Activated gamma-delta T cell (primary cell): ENCODE measurements at places on chromosomes 2 and 18.

DNA sequence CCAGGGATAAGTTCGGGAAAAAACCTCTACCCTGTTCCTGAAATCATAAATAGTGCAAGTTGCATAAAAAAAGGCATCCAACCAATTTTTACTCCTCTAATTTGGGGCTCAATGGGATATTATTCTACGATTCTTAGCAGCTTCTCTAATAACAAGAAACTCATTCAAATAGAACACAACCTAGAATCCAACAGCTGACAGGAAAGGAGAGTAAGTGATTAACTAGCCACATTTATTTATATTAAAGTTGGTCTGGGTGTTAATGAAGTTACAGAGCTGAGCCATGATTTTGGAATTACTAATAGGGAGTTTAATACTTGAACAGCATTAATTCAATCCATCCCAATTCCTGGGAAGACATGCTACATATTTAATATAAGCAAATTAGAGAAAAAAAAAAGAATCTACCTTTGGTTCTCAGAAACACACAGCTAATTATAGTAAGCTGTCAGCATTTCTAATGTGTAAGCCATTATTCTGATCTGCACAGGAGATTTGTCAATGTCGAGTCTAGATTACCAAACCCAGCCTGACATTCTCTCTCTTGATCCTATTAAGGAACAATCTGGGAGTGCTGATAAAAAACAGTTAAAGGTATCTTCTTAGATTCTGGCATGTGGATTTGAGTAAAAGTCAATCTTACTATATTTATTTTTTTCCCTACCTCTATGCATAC, 267.7 kb downstream of the NBAS start:
- DNase-seq = no peak

GRCh38 chr2:150663143-150663542, 175.7 kb upstream of the RND3 start:
- no peak for DNase-seq

DNA sequence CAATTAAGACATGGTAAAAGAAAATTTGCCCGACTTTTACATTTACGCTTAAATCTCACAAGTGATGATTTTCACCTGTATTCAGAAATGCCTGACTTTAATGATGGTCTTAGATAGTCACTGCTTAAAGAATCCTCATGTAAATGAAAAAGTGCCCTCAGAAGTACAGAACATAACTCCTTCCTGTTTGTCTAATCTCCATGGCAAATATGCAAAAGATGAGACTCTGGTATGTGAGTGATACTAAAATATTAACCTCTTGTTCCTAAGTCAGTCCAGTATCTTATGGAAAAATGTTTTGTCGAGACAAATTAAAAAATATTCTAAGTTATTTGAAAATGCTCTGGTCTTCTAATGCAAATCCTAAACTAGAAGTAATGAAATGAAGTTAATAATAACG, 29.2 kb downstream of the KCTD1 start:
- DNase-seq = no peak

GRCh38 chr18:58851856-58852255, 12.8 kb upstream of the ZNF532 start:
- no peak for DNase-seq

DNA sequence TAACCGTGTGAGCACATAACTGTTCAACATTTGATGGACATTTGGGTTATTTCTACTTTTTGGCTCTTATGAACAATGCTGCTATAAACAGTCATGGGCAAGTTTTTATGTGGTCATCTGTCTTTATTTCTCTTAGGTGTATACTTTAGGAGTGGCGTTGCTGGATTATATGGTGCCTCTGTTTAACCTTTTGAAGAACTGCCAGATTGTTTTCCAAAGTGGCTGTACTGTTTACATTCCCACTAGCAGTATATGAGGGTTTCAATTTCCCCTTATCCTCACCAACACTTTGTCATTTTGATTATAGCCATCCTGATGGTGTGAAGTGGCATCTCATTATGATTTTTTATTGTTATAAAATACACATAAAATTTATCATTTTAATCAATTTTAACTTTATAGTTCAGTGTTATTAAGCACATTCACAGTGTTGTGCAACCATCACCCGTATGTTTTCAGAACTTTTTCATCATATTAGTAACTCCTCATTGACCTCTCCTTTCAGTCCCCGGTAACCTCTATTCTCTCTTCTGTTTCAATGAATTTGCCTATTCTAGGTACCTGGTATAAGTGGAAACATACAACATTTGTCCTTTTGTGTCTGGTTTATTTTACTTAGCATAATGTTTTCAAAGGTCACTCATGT, 55.4 kb downstream of the EML4 start:
- no peak for DNase-seq

- DNase-seq = no peak
Measured at GRCh38 chr2:40406485-40407289, 45.2 kb downstream of the SLC8A1 start.

DNA sequence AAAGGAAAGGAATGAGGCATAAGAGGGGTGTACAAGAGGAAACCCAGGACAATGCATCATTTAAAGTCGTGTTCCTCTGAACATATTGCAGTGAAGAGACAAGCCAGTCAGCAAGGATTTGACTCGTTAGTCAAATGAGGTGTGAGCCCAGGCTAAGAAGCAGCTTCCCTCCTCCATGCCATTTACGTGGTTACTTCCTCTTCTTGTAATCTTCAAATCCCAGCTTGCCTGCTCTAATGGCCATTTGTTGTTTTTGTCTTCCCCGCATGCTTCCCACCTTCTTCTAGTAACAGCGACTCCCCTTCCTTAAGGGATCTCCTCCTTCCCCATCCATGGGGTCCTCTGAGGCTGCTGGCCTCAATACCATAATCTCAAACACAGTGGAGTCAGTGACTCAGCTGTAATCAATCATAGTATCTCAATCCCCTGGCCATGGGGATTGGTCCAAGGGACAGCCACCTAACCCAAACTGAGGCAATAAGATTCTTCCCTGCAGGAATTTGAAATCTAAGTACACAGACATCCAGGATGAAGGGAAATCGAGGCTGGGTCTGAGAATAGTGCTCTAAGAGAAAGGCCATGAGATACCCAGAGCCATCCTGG, 37.6 kb downstream of the SLC14A1 start:
- no peak for DNase-seq

GRCh38 chr18:46062781-46063180, 9.3 kb downstream of the PSTPIP2 start:
- no peak for DNase-seq

DNA sequence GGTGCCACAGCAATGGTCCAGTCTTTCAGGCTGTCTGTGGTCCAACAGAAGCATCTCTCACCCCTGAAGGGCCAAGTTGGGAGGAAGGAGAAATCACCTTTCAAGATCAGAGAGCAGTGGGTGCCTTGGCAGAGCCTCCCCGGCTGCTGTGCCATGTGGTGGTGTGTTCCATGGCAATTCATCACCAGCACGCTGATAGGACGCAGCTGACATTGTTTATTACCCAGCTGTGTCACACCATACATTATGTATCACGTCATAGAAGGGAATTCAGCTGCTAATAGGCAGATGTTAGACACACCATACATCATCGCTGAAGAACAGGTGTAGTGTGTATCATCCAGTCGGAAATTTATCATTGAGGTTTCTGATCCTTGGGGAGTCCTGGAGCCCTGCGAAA, 29.6 kb upstream of the RPL31 start:
- no peak for DNase-seq

DNA sequence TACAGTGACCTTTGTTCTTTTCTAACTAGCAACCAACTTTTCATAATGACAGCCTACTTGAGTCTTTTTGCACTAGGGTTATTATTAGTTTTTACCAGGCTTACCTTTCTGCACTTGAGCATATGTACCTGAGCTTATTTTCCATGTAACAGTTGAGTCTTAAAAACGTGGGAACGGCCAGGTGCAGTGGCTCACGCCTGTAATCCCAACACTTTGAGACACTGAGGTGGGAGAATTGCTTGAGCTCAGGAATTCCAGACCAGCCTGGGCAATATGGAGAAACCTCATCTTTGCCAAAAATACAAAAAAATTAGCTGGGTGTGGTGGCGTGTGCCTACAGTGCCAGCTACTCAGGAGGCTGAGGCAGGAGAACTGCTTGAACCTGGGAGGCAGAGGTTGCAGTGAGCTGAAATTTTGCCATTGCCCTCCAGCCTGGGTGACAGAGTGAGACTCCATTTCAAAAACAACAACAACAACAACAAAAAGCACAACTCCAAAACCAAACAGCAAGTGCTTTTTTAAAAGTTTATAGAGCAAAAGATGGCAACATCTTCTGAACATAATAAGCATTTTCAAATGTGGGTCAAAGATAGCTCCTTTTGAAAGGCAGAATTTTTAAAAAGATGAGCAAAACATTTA, 57.1 kb upstream of the CD28 start:
- no peak for DNase-seq

GRCh38 chr2:1633092-1633671, 111.1 kb downstream of the PXDN start:
- no peak for DNase-seq

DNA sequence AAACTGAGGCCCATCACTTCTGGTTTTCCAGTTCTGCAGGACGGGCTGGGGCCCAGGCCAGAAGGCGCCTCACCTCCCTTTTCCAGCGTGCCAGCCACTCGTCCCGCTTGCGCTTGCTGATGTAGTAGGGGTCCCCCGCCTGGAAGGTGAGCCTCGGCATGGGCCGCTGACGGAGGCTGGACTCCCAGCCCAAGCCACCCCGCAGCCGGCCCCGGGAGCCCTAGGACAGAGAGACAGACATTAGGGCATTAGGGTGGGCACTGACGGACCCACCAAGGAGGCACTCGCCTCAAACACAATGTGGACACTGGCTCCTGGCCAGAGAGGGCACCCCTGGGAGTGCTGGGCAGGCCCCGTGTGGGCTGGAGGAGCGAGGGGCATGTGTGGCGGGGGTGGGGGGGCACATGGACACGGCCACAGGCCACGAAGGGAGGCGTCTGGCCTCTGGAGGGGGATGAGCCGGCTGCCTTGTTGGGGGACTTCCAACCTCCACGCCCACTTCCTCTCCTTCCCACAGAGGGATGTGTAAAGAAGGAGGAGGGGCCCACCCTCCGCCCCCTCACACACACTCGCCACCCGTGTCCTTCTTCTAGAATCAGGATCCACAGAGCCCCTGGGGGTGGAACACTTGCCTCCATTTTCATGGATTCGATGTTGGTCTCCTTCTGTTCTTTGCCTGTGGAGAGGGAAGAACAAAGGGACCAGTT, 66.7 kb downstream of the DNMT3A start:
- DNase-seq = peak; percentile 21

- DNase-seq = no peak
Measured at GRCh38 chr2:56334622-56335021, 150.8 kb downstream of the CCDC85A start.

DNA sequence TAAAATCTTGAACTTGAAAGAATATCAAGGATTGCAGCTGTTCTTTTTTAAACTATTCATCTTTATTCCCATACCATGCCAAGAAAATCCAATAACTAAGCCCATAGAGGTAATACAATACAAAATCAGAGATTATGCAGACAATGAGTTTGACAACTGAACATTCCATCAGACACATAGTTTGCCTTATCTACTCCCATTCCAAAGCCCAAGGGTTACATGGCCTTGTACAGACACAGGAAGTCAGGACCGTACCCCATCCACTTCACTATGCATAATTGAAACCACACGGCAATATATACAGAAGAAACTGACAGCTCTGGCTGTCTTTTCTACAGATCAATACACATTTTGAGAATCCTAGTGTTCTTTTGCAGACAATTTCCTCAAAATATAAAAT, 181.3 kb downstream of the TMX3 start:
- no peak for DNase-seq

- no peak for DNase-seq
Measured at GRCh38 chr18:47100212-47100831, 50.0 kb downstream of the HDHD2 start.

DNA sequence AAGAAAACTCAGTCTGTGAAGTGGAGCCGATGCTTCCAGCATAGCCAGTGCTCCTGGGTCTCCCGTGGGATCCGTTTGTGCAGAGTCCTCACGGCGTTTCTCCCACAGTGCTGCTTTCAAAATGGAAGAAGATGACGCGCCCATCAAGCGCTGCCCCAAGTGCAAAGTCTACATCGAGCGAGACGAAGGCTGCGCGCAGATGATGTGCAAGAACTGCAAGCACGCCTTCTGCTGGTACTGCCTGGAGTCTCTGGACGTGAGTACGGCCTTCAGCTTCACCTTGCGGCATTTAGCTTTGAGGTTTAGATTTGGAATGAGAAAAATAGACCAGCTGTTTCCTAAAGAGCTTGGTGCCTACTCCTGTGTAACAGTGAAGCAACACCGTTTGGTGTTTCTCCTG, 107.0 kb downstream of the RNF144A start:
- no peak for DNase-seq

DNA sequence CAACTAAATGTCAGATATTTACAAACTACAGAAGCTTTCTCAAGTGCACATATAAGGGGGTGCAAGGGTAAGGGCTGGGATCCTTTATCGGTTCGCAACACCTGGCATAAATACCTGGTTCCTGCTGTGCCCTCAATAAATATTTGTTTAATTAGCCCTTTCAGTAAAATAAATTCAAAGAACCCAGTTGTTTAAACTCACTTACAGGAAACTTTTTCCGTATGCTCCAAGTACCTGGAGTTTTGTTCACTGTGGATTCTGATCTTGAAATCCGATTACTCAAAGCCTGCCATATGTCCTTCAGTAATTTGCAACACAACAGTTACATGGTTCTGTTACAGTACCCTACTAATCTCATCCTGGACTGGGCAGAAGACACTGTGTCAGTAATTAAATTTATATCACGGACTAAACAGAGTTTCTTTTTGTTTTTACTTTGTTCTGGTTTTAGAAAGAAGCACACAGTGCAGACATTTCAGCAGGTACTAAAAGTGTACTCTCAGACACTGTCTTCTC, 36.9 kb downstream of the TBC1D8 start:
- DNase-seq = no peak

- DNase-seq = peak; percentile 47
Measured at GRCh38 chr18:48949050-48949605, 1.6 kb downstream of the SMAD7 start.

GRCh38 chr18:10791169-10791831, 265.5 kb downstream of the NAPG start:
- DNase-seq = no peak

DNA sequence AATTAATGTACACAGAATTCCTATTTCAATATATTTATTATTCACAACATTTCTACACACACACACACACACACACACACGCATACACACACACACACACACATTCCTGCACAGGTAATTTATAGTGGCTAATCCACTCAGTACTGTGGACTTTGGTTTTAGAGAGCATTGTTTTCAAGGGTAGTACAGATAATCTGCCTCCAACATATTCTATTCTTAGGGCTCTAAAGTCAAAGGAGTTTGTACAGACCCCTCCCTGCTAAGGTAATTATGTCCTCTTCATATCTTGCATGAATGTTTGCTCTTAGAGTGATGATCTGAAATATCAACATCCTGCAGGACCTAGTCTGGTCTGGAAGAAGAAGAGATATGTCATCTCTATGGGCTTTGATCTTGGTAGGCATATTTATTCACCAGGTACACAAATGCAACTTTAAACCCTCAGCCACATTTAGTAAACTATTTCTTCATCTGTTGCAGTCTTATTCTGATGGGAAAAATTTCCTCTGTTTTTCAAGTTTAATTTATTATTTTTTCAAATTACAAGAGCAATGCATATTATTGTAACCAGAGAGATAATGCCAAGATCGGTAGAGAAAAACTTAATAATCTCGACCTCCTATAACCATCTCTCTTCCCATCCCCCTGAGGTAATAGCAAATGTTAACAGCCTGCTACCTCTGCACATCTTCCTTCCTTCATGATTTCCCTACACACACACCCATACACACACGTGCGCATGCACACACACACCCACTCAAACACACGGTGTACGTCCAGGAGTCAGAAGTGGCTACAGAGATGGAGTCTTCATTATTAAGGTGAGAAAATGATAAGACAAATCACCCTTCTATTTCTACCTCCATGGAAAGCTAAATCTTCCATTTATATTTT, 18.3 kb upstream of the POLE4 start:
- DNase-seq = no peak

GRCh38 chr2:163252199-163252598, 413.6 kb upstream of the KCNH7 start:
- no peak for DNase-seq
